ENCODE measurements at places on chromosomes 2 and 18.

GRCh38 chr2:191620144-191620543 is 57.8 kb upstream of the NABP1 start:
- no peak for DNase-seq

DNA sequence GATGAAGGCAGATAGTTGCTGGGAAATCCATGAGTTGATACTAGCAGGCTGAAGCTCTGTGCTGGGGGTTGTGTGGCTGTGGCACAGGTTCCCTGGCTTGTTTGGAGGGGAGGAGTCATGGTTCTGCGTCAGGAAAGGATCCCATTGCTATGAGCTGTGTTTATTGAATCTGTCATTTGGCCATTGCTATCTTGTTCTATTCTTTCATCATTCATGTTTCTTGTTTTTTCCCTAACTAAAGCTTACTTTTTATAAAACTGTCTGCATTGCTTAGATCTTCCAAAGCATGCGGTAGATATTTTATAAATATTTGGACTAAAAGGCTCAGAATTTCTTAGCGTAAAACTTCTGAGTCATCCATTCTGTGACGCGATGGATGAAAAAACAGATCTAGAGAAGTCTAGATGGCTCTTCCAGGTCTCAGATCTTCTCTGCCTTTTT is 335.3 kb downstream of the PTPRM start:
- DNase-seq, result no peak

GRCh38 chr2:70655786-70656185 is 102.2 kb upstream of the TGFA start:
- no peak for DNase-seq

- DNase-seq, result no peak
Observed at GRCh38 chr2:177930916-177931315, 141.7 kb downstream of the PDE11A start.

- DNase-seq, result no peak
Observed at GRCh38 chr2:209471037-209471436, 47.2 kb downstream of the MAP2 start.

GRCh38 chr2:64344999-64345576 is 108.9 kb upstream of the LGALSL start:
- no peak for DNase-seq

DNA sequence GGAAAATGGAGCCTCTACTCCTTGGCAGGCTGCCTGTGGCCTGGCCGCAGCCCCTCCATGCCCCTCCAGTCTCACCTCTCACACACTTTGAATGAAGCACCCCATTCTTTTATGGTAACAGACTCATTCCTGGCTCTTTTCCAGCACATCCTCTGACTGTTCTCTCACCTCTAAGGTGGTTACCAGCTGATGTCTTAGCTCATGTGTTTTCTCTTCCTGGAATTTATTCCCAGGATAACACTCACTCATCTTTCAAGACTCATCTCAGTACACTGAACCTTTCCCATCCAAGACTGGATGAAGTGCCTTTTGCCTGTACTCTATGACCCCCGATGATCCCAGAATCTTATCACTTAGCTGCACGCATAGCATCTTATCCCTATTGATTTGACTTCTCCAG is 50.6 kb downstream of the SLC9A4 start:
- DNase-seq, result no peak

DNA sequence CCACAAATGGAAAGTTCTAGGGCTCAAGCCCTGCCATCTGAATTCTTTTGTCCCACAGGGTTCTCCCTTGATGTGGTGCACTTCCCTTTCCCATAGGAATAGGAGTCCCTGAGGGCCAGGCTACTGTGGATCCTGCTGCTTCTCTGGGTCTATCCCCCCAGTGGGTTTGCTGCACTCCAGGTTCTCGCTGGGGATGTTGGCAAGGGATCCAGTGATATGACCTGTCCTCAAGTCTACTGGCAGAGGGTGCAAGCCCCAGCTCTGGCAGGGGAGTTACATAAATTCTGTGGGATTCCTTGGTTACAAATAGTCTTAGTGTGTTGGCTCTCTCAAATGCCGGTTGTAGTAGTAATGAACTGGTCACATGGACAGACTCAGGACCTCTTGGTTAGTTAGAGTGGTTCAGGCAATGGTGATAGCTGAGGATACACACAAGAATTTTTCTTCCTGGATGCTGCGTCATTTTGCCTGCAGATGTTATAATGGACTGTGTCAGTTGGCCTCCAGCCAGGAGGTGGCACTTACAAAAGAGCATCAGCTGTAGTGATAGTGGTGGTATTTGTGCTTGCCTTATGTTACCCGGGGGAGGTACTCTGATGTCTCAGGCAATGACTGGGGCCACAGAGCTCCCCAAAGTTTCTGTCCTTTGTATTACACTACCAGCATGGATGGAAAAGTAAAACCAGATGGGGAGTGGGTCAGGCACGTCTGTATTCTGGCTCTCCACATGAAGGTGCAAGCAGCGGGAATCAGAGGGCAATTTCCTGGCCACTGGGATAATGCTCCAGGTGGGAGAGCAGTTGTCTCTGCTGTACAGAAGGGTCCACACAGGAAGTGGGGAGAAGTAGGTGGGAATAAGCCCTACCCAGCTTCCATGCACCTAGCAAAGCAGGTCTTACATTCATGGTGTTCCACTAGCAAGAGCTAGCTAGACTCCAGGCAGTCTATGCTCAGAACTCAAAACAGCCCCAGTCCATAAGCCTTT is 267.9 kb downstream of the SOX11 start:
- no peak for DNase-seq

Measured in naive thymus-derived CD4-positive, alpha-beta T cell (primary cell).